ENCODE measurements at places on chromosomes 12 and 14. TPM values are rescaled to one million over a fixed set of nuclear protein-coding genes. Genes with fewer than 3 reads are reported as not detected.

- no peaks in the 10 kb centered on the region for H3K36me3 ChIP-seq
- no peak overlapping the region for H3K27ac ChIP-seq
- H3K4me1 ChIP-seq, result no peaks in the 10 kb centered on the region
- H3K27me3 ChIP-seq, result peaks cover 10% of the 10 kb centered on the region
- no peak for DNase-seq
- peak overlapping the region; percentile 53 for H3K4me3 ChIP-seq
These were observed 703 bp downstream of the NOVA1 start for GRCh38 chr14:26597071-26597588.

DNA sequence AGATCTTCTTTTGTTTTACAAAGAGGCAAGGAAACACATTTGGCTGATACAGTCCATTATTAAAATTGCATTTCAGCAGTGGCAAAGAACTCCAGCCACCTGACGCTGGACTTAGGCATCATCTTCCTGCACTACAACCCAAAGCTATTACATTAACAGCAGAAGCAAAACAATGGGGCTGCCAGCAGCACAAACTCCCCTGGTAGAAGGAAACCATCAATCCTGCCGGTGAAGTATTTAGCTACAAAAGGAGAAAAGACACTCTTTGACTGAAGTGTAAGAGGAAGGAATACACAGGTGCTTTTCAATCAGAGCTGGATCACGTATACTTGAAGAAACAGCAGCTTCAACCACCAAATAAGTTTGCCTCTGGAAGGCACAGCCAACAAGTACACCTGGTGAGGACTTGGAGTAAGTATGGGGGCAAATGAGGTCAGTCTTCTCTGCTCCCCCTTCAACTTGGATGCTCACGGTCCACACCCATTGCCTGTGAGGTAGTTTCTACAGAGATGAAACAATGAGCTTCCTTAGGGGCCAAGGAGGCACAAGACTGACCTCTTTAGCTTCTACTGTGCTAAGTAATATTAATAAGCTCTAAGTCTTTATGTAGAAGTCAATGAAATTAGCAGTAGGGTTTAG is 125.9 kb upstream of the FOXN3 start:
- DNase-seq, result no peak
- H3K4me3 ChIP-seq, result no peak overlapping the region
- H3K27me3 ChIP-seq, result no peaks in the 10 kb centered on the region

GRCh38 chr12:16606991-16607390 is 1.0 kb upstream of the LMO3 start:
- no peak overlapping the region for H3K4me3 ChIP-seq
- no peaks in the 10 kb centered on the region for H3K36me3 ChIP-seq
- H3K4me1 ChIP-seq, result peaks cover 5% of the 10 kb centered on the region
- no peak overlapping the region for H3K27ac ChIP-seq

- H3K27ac ChIP-seq, result no peak overlapping the region
- no peaks in the 10 kb centered on the region for H3K4me1 ChIP-seq
- no peaks in the 10 kb centered on the region for H3K27me3 ChIP-seq
- no peak overlapping the region for H3K4me3 ChIP-seq
These were observed 135.8 kb downstream of the EML1 start for GRCh38 chr14:99928963-99929362.

DNA sequence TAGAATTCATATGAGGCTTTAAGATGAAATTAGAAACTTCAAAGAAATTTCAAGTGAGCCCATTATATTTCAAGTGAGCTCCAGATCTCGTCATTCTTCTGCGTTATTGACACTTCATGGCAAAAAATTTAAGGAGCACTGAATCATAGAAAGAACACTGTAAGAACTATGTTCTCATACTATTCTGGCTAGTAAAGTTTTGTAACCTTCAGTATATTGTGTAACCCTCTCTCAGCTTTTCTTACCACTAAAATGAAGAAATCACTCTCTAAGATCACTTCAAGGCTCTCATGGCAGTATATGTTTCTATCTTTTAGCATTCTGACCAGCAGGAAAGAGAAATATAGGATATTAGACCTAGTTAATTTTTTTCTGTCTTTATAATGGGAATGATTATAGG is 6.3 kb downstream of the GPHN start:
- DNase-seq, result no peak
- peaks cover 6% of the 10 kb centered on the region for H3K4me1 ChIP-seq
- no peaks in the 10 kb centered on the region for H3K36me3 ChIP-seq
- no peak overlapping the region for H3K4me3 ChIP-seq

DNA sequence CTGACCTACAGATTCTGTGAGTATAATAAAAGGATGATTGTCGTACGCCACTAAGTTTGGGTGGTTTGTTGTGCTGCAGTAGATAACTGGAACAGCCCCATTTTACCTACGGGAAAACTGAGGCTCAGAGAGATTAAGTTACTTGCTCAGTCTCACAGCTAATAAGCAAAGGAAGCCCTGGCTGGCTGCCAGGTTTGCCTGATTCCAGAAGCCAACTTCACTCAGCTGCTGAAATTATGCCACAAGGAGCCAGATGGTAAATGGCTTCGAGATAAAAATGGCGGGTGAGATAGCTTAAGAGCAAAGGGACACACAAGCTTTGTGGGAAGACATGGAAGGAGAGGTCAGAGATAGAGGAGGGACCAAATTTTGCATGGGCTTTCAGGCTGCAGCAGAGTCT is 191.5 kb upstream of the NOS1 start:
- H3K4me3 ChIP-seq, result no peak overlapping the region
- no peak for DNase-seq
- H3K27me3 ChIP-seq, result no peaks in the 10 kb centered on the region
- H3K36me3 ChIP-seq, result no peaks in the 10 kb centered on the region
- no peak overlapping the region for H3K27ac ChIP-seq

- no peaks in the 10 kb centered on the region for H3K27me3 ChIP-seq
- peaks cover 29% of the 10 kb centered on the region for H3K4me1 ChIP-seq
- peak overlapping the region; percentile 58 for H3K27ac ChIP-seq
- H3K4me3 ChIP-seq, result no peak overlapping the region
- peak; percentile 14 for DNase-seq
These were observed 104.7 kb downstream of the ST8SIA1 start for GRCh38 chr12:22229652-22230279.

DNA sequence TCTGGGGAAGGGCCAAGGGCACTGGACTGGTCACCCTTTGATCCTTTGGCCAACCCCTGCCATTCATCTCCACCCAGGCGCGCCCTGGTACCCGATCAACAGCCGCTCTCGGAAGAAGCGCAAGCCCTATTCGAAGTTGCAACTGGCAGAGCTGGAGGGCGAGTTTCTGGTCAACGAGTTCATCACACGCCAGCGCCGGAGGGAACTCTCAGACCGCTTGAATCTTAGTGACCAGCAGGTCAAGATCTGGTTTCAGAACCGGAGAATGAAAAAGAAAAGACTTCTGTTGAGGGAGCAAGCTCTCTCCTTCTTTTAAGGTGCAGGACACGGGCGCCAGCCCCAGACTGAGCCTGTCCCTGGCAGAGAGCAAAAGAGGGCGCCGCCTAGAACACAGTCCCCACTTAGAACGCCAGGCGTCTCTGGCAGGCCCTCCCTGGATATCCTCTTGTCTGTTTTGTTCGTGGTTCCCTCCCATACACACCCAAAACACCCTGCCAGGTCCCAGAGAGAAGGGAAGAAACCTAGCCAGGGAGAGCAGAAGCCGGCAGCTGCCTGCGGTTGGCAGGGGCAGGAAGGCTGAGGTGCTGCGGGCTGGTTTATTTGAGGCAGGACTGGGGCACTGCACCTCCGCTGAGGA is 1.7 kb downstream of the HOXC12 start:
- peak; percentile 80 for DNase-seq
- H3K4me1 ChIP-seq, result no peaks in the 10 kb centered on the region
- no peak overlapping the region for H3K27ac ChIP-seq
- H3K27me3 ChIP-seq, result peaks cover 100% of the 10 kb centered on the region

- H3K27me3 ChIP-seq, result no peaks in the 10 kb centered on the region
- H3K36me3 ChIP-seq, result no peaks in the 10 kb centered on the region
- H3K27ac ChIP-seq, result no peak overlapping the region
- no peak overlapping the region for H3K4me3 ChIP-seq
- H3K4me1 ChIP-seq, result peaks cover 12% of the 10 kb centered on the region
These were observed 24.7 kb upstream of the ANO6 start for GRCh38 chr12:45191239-45191638.

DNA sequence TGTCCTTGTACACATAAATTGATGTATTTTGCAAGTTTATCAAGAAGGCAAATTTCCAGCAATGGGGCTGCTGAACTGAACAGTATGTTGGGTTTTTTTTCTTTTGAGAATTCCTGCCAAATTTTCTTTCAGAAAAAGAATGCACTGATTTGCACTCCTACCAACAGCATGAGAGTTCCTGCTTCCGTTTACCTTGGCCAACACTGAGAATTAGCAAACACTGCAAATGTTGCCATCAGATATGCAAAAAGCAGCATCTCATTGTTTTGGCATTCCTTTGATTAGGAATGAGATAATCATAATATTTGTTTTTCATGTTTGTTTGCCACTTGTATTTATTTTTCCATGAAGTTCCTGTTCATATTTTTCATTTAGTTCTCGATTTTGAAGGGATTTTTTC is 82.4 kb downstream of the RTN1 start:
- no peak for DNase-seq
- H3K4me3 ChIP-seq, result no peak overlapping the region
- H3K36me3 ChIP-seq, result no peaks in the 10 kb centered on the region
- H3K4me1 ChIP-seq, result no peaks in the 10 kb centered on the region
- no peaks in the 10 kb centered on the region for H3K27me3 ChIP-seq

PRDM4 gene
- 36.8 TPM for total RNA-seq

IL31 gene
- not detected for total RNA-seq

ERBB3 gene
- total RNA-seq, result 1.1 TPM

EML1 gene
- total RNA-seq, result 38.0 TPM
